ENCODE measurements at places on chromosomes 1 and 21. TPM values are rescaled to one million over a fixed set of nuclear protein-coding genes. Genes with fewer than 3 reads are reported as not detected.

The HRNR gene
- not detected for total RNA-seq

GRCh38 chr1:99657213-99658030, 11.5 kb downstream of the PALMD start:
- no peak for DNase-seq
- no peaks in the 10 kb centered on the region for H3K27me3 ChIP-seq
- no peak overlapping the region for H3K4me3 ChIP-seq
- no peak overlapping the region for H3K27ac ChIP-seq
- no peaks in the 10 kb centered on the region for H3K4me1 ChIP-seq

DNA sequence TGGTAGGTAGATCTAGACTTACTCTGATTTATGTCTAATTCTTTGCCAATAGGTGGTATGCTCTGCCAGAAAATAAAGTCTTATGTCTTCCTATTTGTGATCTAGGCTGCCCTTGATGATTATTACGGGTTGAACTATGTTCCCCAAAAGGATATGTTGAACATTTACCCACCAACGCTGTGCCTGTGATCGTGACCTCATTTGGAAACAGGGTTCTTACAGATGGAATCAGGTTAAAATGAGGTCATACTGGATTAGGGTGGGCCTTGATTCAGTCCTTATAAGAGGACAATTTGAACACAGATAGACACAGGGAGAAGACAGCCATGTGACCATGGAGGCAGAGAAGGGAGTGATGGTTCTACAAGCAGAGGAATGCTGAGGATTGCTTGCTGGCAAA, 95.1 kb upstream of the BCAR3 start:
- no peaks in the 10 kb centered on the region for H3K36me3 ChIP-seq
- H3K4me3 ChIP-seq: no peak overlapping the region
- no peaks in the 10 kb centered on the region for H3K4me1 ChIP-seq
- no peaks in the 10 kb centered on the region for H3K27me3 ChIP-seq

- no peaks in the 10 kb centered on the region for H3K4me1 ChIP-seq
- no peak for DNase-seq
- no peak overlapping the region for H3K4me3 ChIP-seq
Measured at GRCh38 chr1:111183308-111184069, 17.0 kb downstream of the DENND2D start.

- H3K27me3 ChIP-seq: no peaks in the 10 kb centered on the region
- H3K4me1 ChIP-seq: no peaks in the 10 kb centered on the region
- H3K27ac ChIP-seq: no peak overlapping the region
- H3K4me3 ChIP-seq: no peak overlapping the region
Measured at GRCh38 chr1:9495854-9496374, 43.4 kb upstream of the SLC25A33 start.

The CCDC17 gene
- total RNA-seq: 3.3 TPM

- H3K4me3 ChIP-seq: no peak overlapping the region
- no peak for DNase-seq
- no peaks in the 10 kb centered on the region for H3K36me3 ChIP-seq
- no peaks in the 10 kb centered on the region for H3K27me3 ChIP-seq
Measured at GRCh38 chr1:55049914-55050278, 10.5 kb downstream of the PCSK9 start.

The PGLYRP3 gene
- total RNA-seq: not detected

The CLEC20A gene
- total RNA-seq: not detected

DNA sequence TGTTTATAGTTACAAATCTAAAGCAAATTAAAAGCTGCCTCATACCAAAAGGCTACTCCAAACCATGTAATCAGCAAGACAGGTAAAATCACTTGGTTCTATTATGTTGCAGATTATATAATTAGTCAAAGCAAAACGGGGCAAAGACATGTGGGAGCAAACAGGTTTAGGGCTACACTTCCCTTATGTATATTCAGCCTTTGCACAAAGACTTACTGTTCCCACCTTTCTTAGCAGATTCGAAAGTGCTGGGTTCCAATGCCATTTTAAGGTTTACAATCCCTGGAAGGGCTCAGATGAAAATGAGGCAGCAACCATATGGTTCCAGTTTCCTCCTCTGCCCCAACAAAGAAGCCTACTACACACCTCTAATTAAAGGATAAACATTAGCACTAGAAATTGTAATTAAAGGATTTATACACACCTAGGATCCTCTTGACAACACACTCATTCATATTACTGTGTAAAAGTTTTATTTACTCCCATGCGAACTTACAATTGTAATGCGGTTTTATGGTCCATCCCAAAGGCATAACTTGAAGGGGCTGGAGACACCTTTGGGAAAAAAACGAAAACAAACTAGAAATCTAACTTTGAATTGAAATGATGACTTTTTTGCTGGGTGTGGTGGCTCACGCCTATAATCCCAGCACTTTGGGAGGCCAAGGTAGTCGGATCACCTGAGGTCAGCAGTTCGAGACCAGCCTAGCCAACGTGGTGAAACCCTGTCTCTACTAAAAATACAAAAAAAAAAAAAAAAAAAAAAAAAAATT, 117.3 kb upstream of the PKN2 start:
- DNase-seq: no peak
- H3K27me3 ChIP-seq: no peaks in the 10 kb centered on the region
- H3K4me1 ChIP-seq: no peaks in the 10 kb centered on the region
- no peak overlapping the region for H3K27ac ChIP-seq
- no peak overlapping the region for H3K4me3 ChIP-seq

All from aorta (tissue), 5 donors.